CD4-positive, alpha-beta memory T cell (primary cell): ENCODE measurements at places on chromosomes 3 and 15. TPM values are rescaled to one million over a fixed set of nuclear protein-coding genes. Genes with fewer than 3 reads are reported as not detected.

DNA sequence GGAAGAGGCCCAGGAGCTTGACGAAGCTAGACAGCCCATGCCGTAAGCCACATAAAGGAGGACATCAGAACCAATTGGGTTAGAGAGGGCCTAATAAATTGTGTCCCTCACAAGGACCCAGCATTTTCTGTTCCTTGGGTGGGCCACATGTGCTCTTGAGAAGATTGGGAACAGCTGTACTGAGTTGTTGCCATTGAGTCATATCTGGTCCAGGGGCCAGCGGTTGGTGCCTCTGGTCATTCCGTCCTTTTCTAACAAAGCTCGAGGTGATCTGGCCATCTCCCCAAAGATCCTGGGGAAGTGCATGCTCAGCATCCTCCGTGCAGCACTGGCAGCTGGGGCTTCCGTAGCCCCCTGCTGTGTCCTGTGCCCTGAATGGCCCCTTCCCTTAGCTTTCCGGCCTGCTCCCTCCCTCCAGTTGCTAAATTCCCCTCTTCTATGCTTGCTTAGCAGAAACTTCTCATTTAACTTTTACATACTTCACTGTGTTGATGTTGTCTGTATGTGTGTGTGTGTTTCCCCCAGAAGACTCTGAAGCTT is 73.0 kb downstream of the EEFSEC start:
- DNase-seq: no peak

FOXL2 gene
- total RNA-seq: not detected

DNA sequence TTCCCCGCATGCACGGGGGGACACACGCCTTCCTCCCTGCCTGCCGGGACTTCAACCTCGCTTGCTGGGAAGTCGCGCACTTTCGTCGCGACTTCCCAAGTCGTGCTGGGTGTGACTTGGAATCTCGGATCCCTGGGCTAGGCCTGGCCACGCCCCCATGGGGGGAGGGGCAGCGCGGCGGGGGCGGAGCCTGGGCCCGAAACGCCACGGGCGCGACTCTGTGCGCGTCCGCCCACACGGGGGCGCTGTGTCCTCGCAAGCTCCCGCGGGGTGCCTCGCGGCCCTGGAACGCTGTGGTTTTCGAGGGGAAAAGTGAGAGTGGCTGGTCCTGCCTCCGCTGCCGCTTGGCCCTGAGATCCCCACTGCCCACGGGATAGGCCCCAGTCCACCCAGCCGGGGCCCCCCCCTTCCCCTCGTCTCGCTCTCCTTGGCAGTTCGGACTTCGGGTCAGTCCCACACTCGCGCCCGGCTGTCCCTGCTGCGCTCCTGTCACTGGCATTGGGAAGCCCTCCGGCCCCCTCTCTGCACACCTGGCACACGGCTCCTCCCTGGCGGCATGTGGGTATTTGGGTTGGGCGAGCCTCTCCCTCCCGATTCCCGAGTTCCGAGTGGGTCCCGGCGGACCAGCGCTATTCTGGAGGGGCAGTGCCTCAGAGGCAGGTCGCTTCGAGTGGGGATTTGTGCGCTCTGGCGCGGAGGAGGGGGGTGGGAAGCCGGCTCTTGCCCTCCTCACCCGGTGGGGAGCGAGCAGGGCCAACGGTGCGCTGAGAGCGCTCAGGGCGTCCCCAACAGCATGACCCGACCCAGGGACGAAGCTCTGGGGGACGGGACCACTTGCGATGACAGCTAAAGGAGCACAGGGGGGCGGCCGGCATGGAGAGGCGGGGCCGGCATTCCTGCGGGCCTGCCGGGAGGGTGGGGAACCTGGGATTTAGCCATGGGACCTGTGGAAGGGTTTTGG is 23.6 kb downstream of the SEC61A1 start:
- peak; percentile 81 for DNase-seq

DNA sequence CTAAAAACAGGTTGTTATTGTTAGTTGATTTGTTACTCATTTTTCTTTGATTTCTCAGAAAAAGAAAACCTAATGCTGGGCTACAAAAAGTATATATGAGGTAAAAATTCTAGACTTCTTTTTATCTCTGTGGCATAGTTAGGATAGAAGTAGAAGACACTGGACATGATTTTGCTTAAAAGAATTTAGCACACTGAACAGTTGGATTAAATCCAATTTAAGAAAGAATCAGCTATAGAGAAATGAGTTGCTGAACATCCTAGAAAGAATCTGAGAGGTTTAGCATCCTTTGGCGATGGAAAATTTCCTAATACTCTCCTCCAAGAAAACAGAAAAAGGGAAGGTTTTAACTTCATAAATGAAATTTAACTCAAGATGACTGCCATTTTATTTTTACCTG is 259.7 kb downstream of the TBL1XR1 start:
- DNase-seq: no peak

CPB1 gene
- total RNA-seq: not detected

DNA sequence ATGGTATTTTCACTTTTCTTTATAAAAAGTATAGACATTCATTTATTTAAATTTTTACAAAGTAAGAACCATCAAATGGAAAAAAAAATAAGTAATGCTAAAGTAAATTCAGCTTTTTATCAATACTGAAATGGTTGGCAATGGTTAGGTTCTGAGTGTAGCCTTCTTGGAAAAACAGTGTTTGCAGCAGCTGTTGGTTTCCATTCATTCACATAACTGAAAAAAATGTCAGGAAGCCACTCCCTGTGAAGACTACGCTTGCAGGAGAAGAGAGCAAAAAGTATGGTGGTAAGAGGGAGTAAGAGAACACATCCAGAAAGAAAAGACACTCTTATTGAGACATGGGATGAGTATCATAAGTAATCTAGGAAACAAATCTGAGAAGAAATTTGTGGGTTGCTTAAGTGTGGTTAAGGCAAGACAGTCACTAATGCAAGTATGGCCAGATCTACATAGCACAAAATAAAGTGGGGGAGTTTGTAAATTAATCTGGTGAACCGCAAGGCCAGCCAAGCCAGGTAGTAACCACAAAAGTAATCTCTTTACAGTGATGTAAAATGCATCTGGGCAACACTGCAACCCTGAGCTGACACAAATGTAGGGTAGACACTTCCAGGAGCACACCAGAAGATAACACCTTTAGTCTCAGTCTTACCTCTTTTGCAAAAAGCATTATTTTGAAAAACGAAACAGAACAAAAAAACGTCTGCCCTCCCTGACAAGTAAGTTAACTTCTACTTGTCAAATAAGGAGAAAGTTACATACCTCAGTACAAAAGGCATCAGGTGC is 133.7 kb downstream of the IGSF11 start:
- DNase-seq: no peak

GRCh38 chr3:194043516-194043915 is 92.4 kb upstream of the HES1 start:
- DNase-seq: no peak

- DNase-seq: peak; percentile 0
These were observed 212.6 kb upstream of the UBE2E2 start for GRCh38 chr3:22990291-22991200.

DNA sequence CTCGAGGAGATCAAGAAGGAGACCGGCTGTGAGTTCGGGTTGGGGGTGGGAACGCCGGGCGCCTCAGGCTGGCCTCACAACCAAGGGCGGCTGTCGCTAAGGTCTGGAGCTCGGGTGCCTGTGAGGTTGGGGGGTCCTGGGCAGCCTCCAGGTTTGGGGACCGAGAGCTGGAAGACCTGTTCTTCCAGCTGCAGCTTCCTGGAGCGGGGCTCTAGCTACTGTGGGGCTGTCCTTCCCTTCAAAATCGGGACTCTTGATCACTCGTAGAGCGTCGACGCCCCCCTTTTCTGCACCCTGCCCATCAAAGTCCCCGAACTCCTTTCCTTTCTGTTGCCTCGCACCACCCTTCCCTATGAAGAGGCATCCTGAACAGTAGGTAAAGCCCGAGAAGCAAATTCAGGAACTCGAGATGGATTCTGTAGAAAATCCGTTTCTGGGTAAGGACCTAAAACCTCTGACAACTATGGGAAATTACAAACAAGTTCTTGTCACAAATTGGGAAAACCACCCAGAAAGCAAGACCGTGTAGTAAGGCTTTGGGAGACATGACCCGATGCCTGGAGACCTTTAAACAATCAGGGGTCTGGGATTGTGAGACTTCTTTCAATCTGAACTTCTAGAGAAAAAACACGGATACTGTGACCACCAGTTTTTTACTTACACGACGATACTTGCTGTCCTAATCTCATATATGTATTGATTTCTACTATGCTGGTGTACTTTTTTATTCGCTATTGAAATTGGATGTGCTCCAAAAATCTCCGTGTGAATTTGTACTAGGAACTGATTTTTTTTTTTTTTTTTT is 556 bp downstream of the CHP1 start:
- DNase-seq: no peak

- DNase-seq: no peak
These were observed 8.1 kb downstream of the KLF15 start for GRCh38 chr3:126349071-126349470.

DNA sequence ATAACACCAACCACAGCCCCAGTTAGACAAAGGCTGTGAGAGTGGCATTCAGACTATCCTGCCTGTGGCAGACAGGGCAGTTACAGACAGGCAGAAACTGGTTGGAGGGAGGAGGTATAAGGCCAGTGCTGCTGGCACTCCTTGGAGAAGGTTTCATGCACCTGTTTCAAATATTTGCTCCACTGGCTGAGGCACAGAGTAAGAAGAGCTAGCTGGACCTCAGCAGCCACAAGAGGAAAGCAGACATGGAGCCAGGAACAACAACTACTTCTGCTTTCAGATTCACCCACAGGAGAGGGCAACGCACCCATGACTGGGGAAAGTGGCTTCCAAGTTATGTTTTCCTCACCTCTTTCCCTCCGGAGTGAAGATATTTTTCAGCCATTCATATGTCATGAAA is 11.5 kb upstream of the PRKAR2A start:
- no peak for DNase-seq

C3orf33 gene
- total RNA-seq: 3.1 TPM

GOLGA6L4 gene
- total RNA-seq: 3.1 TPM

FEZF2 gene
- total RNA-seq: not detected

GRCh38 chr15:64315216-64315615 is 40.8 kb downstream of the CSNK1G1 start:
- no peak for DNase-seq

PLSCR2 gene
- total RNA-seq: 0.72 TPM

- no peak for DNase-seq
These were observed 43.9 kb downstream of the BHLHE40 start for GRCh38 chr3:5022966-5023776.

- DNase-seq: no peak
These were observed 266.3 kb downstream of the NR1D2 start for GRCh38 chr3:24211381-24211780.

- DNase-seq: no peak
These were observed 70.4 kb downstream of the CPN2 start for GRCh38 chr3:194280777-194281176.

CLDN18 gene
- not detected for total RNA-seq

MNS1 gene
- not detected for total RNA-seq

DNA sequence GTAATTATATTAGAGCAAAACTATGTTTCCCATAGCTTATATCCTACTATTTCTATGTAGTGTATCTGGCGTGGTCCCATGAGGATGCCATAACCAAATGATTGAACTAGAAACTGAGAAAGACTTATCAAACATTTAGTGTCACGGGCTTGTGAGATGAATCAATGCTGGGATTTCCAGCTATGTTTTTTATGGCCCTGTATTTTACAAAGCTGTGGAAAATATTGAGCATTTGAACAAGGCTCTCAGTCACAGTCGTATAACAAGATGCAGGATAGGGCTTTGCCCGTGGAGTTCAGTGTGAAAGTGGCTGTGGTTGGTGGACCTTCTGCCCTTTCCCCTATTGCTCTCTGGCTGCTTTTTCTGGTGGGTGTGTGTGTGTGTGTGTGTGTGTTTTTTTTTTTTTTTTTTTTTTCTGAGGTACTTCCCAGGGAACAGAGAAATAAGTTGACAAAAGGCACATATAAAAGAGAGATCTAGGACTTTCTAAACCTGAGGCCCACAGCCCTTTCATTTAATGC is 60.7 kb downstream of the CACNA1D start:
- no peak for DNase-seq

GPR62 gene
- not detected for total RNA-seq

ZBTB20 gene
- 58.4 TPM for total RNA-seq

DNA sequence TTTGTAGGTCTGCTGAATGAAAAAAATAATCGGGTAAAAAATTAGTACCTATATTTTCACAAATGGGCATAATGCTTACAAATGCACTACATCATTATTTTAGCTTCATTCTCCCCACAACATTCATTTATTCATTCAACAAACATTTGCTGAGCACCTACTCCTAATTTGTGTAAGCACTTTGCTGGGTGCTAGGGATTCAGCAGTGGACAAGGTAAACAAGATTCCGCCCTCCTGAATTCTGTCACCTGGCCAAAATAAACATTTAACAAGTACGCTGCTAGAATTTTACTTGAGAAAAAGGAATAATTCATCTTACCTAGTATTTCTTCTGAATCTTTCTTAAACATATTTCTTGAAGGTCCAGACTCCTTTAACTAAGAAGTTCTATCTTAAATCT is 72.1 kb downstream of the TIGIT start:
- DNase-seq: no peak

DNA sequence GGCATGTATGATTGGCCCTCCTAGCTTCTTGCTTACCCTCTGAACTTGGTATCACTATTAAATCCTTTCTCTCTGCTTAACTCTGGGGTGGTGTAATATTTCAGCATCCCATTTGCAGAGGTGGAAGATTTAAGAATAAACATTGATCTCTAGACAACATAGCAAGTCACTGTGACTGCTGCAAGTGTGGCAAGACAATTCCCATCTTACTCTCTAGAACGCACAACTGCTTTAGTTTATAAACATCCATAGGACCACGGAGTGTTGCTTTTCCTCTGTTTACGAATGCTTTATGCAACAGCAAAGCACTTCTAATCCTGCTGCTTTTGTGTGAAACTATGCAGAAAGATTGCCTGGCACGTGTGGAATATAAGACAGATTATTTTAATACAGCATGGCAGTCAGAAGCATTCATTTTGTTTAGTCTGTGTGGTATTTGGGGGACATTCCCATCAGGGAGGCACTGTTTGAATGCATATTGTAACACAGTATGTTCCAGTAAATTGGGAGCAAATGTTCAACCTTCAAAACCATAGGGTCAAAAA is 338.9 kb upstream of the TMCO5A start:
- DNase-seq: no peak

DNA sequence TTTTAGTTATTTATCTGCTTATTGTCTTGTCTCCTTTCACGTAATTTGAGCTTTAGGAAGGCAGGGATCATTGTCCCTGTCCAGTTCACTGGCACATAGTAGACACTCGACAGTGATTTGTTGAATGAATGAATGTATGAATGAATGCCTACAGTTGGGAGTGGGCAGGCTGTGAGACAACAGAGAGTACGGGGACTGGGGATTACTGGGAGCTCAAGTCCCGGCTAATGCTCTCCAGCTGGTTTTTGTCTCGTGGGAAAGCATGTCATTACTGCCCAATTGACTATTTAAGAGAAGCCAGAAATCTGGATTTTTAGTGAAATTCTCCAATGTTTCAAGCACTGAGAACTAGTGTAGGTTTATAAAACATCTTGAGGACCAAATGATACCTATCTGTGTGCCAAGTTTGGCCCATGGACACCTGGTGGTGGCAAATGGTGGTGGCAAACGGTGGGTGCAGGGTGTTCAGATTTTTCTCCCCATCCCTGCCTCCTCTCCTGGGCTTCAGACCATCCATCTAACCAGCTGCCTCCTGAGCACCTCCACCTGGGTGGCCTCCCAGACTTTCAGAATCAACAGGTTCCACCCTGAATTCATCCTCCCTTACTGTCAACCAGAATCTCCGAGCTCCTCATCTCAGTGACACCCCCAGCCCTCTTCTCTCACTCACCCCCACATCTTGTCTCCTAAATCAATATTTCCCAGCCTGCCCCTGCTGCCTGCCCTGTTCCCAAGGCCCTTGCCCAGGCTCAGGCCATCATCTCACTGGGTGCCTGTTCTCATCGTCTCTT is 36.2 kb upstream of the TRH start:
- DNase-seq: no peak

GRCh38 chr3:18345015-18345367 is 80.1 kb downstream of the SATB1 start:
- DNase-seq: no peak
